ENCODE measurements at places on chromosomes 1 and 21.

DNA sequence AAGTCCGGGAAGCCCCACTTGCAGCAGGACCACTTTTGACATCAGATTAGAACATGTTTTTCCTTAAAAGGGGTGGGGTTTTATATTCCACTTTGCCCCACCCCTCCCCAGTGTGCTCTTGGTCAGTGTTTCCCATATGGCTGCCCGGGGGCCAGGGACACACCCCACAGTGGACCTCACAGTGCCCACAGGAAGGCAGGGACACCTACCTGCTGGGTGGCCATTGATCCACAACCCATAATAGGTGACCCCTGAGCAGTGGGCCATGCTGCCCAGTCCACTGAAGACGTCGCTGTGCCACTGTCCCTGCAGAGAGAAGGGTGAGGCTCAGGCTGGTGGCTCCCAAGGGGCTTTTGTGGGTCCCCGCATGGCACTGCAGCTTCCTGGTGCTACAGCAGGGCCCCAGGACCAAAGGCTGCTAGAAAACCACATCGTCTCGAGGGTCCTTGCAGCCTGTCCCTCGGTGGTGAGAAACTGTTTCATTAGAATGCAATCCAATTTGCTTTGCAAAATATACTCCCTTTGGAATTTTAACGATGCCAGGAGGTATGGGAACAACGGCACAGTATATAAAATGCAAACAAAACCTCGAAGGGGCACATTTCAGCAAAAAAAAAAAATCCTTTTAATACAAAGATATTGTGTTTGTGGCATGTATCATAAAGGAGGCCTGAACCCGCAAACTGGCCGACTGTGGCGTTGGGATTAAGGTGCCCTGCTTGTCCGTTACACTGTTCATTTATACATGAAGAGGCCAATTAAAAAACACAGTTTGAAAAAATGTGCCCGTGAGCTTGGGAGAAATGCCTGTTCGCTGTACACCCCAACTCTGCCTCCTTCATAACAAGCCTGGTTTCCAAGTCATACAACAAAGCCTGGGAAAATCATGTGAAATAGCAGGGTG lies 16.9 kb downstream of the MORN1 start:
- DNase-seq, result no peak

GRCh38 chr1:117275055-117275454 lies 64.3 kb upstream of the VTCN1 start:
- DNase-seq, result no peak

GRCh38 chr1:55043011-55043410 lies 3.7 kb downstream of the PCSK9 start:
- DNase-seq, result no peak

DNA sequence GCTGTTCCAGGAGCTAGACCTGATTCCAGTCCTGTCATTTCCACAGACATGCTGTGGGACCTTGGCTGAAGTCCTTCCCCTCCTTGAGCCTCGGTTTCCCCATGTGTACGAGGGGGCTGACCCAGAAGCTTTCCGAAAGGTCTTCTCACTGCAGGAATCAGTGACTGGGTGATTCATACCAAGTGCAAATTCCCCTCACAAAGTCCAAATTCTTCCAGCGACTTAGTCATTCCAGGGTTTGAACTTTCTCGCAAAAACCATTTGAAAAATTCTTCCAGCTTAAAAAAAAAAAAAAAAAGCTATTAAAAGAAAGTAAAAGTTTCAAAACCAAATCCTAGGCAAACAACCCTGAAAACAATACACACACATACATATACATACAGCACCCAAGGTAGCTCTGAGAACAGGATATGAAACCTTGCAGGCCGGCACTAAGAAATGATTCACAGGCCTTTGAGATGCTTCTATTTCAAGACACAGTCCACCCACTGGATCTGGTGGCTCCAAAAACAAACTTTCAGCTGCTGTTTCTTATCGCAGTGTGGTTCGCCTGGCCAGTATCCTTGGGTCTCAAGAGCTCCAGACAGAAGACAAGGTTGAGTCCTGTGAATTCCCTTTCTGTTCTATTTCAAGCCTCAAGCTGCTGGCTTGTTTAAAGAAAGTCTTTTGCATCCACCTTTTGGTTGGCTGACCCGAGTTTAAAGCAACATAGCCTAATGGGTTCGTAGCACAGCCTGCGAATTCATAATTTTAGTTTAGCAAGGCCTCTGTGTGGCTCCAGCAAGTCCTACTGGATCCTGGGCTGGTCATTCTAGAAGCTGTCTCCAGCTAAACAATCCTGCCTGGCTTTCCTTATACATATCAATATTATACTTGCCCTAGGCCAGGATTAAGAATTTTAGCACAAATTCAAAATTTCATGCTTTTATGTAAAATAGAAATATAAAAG lies 18.0 kb upstream of the ID3 start:
- DNase-seq, result no peak

DNA sequence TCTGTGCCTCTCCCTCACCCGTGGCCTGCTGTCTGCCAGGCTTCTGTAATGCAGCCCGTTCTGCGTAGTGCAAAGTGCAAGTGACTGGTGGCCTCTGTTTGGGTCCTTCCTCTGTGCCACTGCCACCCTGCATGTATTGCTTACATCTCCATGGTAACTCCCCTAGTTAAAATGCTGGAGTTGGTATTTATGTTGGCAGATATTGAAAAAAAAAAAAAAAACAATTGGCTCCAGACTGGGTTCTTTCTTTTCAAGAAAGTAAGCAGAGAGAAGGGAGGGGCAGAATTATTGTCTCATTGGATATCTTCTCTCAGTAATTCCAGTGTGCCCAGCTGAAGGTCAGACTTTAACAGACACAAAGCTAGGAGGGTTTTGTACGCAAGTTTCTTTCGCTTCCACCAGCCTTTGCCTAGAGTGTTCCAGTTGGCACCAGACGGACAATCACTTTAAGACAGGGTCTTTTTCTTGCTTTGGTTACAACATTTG lies 242.3 kb downstream of the PBX1 start:
- no peak for DNase-seq

GRCh38 chr21:44903050-44903685 lies 17.5 kb downstream of the ITGB2 start:
- no peak for DNase-seq

DNA sequence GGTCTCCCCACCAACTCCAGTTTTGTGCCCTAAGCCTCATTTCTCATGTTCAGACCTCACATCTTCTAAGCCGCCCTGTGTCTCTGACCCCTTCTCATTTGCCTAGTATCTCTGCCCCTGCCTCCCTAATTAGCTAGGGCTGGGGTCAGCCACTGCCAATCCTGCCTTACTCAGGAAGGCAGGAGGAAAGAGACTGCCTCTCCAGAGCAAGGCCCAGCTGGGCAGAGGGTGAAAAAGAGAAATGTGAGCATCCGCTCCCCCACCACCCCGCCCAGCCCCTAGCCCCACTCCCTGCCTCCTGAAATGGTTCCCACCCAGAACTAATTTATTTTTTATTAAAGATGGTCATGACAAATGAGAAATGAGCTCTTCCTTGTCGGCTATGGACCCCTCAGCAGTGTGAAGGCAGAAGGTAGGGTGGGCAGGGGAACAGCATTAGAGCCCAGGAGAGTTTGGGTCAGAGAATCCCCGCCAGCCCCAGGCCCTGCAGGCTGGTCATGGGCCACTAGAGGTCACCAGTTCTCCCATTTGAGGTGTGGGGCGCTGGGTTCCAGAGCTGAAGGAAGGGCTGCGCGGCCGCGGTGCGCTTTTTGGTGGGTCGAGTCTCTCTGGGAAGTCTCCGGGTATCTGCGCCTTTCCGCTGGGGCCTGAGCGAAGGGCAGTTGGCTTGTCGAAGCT lies 11.5 kb downstream of the ADAMTSL4 start:
- no peak for DNase-seq

DNA sequence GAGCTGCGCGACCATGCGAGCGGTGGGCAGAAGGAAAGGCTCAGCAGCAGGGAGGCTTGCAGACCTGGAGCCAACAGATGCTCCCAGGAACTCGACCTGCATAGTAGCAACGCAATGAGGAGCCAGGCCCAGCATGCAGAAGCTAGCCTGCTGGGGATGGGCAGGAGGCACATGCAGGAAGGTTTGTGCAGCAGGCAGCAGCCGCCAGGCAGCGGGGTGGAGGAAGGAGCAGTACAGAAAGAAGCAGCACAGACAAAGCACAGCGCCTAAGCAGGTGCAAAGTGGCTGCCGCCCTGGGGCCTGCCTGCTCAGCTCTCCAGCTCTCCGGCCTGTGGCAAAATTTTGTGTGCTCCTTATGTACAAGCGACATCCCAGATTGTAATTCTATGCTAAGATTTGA lies 213.5 kb upstream of the MAP1LC3C start:
- no peak for DNase-seq

- DNase-seq, result no peak
Measured at GRCh38 chr1:40784141-40784770, 669 bp downstream of the KCNQ4 start.

- no peak for DNase-seq
Measured at GRCh38 chr1:9317591-9318417, 25.1 kb downstream of the SPSB1 start.

- DNase-seq, result no peak
Measured at GRCh38 chr1:224815647-224816046, 113.8 kb upstream of the DNAH14 start.

Data from non-pigmented ciliary epithelial cell (primary cell).